ENCODE measurements at places on chromosomes 5 and 9.

GRCh38 chr9:90001747-90002146 lies 396.9 kb downstream of the GADD45G start:
- no peak for DNase-seq

DNA sequence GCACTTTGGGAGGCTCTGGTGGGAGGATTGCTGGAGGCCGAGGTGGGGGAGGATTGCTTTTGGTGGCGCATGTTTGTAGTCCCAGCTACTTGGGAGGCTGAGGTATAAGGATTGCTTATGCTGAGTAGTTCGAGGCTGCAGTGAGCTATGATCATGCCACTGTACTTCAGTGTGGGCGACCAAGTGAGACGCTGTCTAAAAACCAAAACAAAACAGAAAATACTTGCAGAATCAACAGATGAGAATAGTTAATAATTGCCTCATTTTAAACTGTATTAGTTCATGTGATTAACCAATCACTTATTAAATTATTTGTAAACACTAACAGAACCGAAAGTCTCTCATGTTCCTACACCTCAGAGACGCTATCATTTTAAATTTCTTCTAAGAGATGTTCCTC lies 118.1 kb downstream of the CCDC171 start:
- no peak for DNase-seq

DNA sequence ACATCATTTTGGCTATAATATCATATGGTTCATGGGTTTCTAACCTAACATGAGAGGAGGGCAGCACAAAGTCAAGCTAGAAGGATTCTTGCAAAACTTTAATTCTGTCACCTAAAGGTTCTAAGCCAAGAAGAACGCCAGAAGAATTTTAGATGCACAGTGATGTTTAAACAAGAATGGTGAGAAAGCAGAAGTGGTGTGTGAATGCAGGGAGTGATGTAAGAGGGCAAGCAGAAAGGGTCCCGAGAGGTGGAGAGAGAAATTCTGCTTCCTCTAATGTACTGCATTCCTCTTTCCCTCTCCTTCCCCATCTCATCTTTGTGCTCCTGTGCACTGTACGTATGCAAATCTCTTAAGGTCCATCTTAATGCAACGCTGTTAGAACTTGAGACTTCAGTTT lies 2.1 kb upstream of the TRMO start:
- DNase-seq, result no peak

GRCh38 chr5:102582696-102583095 lies 83.9 kb upstream of the SLCO6A1 start:
- DNase-seq, result no peak

DNA sequence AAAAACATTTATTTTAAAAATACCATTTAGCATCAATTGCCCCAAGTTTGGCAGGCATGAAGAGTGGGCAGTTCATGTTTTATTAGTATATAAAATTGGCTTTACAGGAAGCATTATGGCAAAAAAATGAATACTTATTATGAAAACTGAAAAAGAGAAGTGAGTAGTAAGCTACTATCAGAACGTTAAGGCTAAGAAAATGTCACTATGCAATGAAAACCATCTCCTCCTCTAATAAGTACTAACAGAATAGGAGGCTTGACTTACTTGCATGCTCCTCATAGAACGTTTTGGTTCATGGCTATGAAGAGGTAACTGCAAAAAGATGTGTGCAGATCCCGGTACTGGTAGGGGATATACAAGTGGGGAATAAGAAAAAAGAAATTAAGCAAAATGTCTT lies 23.6 kb downstream of the TICAM2 start:
- no peak for DNase-seq

- no peak for DNase-seq
Measured at GRCh38 chr5:38113880-38114279, 144.5 kb upstream of the EGFLAM start.

GRCh38 chr5:173969167-173970049 lies 19.6 kb upstream of the C5orf47 start:
- no peak for DNase-seq

DNA sequence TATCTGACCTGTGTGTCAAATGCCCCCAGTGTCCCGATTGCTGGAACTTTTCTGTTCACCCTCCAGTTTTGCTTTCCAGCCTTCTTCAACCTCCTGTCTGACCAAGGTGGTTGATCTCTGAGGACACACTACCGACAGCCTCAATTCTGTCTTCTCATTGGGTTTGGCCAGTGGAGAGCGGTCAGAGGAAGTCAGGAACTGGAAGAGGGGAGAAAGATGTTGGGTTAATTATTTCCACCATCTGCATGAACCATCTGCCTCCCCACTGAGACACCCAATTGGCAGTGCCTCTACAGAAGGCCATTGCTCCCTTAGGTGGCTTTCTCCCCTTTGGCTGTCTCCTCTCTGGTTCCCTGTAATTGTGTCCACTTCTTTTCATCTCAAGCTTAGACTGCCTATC lies 154.3 kb upstream of the RAI14 start:
- no peak for DNase-seq

GRCh38 chr5:43193894-43194265 lies 1.9 kb downstream of the NIM1K start:
- no peak for DNase-seq

Data from SW 1271 (cell line).